ENCODE measurements at places on chromosomes 3 and 15.

- DNase-seq: no peak
Observed at GRCh38 chr3:43583481-43583880, 38.3 kb downstream of the ANO10 start.

GRCh38 chr15:67579164-67579563, 36.7 kb downstream of the MAP2K5 start:
- DNase-seq: no peak

DNA sequence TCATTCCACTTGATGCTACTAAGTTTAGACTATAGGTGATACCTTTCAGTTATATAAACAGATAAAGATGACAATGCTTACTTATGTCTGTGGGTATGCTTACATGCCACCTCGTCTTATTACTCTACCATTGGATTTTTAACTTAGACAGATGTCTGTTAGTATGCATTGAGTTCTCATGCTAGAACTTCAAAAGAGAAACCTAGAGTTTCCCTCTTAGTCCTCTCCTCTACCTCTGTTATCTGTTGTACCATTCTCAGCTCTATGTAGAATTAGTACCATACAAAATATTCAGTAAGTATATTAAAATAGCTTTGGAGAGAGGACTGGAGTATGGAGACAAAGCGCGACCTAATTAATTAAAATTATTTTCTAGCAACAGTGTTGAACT, 111.3 kb downstream of the BBX start:
- DNase-seq: no peak

DNA sequence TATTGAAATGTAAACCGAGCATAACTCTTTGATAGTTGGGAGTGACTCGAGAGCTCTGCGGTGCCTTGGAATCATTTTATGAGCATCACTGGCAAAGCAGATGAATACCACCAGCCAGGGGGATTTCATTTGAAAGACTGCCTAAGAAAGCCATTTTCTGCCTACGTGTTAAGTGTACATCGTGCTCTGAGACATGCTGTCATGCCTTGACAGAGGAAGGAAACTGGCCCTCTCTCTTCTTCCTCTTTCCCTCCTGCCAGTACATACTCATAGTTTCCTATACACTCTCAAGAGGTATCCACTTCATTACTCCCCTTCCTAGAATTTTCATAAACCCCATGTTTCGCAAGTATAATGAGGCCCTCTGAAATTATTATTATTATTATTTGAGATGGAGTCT, 8.8 kb downstream of the BCL2A1 start:
- DNase-seq: no peak

DNA sequence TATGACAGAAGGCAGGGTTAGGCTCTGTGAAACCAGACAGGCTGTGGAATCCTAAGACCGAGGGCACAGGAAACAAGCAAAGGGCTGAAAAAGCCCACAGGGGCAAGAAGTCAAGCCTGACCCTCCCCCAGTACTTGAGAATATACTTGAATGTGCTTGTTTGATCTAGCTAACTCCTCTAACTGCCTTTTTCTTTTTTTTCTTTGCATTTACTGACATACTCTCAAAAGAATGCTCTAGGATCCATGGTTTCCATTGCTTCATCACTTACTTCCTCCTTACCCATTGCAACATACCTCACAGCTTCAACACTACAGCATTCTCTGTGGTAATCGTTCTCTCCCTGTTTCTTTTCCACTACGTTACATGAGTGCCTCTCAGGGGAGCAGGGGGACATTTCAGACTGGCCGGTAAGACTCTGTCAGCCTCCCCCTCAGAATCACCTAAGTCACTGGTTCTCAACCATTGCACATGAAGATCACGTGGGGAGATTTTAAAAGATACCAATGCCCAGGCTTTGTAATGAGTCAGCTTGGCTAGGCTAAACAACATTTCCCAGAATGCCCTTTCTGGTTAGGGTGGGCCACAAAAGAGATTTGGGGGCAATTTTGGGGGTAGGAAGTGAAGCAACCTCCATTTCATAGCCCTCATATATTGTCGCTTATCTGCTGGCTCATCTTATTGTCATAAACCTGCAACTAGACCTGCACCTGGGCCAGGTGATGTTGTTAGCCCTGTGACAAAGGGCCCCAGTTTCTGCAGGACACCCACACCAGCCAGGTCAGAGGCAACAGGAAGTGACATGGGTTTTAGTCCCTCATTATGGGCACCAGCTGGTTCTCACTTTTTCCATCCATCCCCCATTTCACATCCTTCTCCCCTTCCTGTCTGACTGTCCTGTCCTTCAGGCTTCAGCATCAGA, 24.6 kb upstream of the RSL24D1 start:
- peak; percentile 54 for DNase-seq

DNA sequence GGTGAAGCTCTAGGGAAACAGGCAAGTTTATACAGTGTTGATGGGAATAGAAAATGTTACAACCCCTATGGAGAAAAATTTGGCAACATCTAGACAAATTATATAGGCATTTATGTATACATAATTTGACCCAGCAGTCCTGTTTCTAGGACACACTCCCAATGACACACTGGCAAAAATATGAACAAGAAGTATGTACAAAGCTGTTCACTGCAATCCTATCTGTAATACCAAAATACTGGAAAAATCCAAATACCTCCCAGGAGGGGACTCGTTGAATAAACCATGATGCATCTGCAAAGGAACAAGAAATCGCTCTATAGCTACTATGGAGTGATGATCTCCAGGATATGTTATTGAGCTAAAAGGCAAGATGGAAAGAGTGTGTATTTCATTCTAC, 8.5 kb downstream of the BFSP2 start:
- no peak for DNase-seq

DNA sequence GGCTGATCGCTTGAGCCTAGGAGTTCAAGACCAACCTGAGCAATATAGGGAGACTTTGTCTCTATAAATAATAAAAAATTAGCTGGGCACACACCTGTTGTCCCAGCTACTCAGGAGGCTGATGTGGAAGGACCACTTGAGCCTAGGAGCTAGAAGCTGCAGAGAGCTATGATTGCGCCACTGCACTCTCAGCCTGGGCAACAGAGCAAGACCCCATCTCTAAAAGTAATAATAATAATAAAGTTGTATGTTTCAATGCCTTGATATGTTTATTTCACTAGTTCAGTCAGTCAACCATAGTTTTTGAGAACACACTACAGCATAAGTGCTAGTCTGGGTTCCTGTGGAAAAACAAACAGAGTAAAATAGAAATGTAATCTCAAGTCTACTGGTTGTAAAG, 36.5 kb downstream of the IGF2BP2 start:
- no peak for DNase-seq

- DNase-seq: no peak
Observed at GRCh38 chr15:52236013-52236412, 44.8 kb upstream of the GNB5 start.

DNA sequence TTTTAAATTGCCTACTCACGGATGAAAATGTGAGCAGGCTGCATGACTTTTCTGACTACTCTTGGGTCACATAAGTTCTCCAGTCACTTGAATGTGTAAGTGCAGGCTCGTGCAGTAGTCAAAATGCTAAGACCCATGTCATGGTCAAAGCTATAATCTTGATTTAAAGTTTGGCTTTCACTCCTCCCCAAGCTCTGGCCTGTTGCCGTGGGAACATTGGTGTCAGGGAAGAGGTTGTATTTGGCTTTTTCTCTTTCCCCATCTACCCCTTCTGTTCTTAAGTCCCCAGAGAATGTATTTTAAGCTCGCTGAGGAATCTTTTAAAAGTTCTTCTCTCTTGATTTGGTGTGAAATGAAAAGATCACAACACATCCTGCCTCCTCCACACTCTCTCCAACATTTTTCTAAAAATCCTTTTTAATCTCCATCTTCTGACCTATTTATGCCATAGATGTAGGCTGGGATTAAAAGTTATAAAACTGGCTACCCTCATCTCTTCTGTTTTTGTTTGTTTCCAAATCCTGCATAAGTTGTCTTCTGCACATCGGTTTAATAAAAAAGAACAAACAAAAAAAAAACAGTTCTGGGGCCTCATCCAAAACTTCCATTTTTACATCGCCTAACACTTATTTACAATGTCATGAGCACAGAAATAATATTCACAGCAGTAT, 61.4 kb upstream of the ADAMTSL3 start:
- no peak for DNase-seq

- DNase-seq: no peak
Observed at GRCh38 chr15:79606831-79607355, 174.8 kb downstream of the MINAR1 start.

DNA sequence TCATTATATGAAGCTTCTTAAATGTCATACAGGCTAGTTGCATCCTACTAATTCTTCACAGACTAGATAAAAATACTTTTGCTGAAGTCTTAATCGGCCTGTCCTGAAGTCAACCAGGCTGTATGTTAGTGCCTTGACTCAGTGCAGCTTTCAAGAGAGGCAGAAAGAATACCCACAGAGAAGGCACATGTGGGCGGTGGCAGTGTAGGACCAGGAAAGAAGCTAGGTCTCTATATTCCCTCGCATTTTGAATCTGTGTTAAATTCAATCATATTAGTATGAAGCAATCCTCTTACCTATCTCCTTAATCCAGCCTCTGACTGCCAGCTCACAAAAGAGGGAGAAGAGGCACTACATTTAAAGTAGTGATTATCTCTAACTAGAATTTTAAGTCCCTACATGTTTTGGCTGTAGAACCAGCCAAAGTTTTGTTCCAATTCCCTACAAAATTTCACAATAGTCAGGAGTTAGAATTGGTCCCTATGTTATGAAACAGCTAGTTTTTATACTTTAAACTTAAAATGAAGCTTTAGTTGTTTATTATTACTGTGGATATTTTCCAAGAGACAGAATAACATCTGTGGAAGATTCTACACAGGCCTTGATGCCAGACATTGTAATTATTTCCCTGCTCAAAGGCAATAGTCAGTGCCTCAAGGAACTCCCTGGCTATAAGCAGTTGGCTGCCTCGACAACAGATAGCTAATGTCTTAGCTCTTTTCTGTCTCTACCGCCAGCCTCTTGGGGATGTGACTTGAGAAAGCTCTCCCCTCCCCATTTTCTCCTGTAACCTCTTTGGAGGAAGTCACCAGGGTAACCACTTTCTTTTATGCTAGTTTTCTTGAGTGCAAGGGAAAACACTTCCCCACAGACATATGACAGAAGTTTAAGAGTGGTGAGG, 31.9 kb downstream of the CRTC3 start:
- DNase-seq: no peak

DNA sequence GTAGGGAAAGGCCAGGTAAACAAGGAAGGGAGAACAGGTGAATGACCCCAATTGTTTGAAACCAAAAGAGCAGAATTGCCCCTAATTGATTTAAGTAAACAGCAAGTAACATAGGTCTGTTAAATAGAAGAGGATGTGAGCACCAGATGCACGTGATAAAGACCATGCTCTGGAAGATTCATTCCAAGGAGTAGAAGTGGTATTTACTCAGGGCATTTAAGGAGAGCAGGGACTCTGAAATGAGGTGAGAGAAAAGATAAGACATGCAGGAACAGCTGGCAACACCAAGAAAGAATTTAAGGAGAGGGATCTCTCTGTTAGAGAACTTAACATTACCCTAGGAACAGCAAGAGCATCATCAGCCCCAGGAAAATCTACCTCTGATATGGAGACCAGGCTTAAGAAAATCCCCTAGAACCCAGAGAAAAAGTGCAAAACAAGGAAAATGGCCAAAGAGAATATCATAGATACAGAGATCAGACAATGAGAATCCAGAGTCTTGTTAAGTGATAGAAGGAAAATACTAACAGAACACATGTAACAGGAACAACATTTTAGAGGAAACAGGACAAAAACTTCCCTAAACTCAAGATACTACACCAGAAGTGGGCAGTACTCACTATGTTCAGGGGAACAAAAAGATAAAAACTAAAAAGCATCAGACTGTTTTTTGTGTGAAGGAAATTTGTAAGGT, 6.4 kb downstream of the NUDT16 start:
- DNase-seq: no peak
